Renal cortex interstitium (tissue), 15 donors: ENCODE measurements at places on chromosomes 4 and X. TPM values are rescaled to one million over a fixed set of nuclear protein-coding genes. Genes with fewer than 3 reads are reported as not detected.
A peak's percentile ranks its signal among the peaks of the same experiment; 100 is the strongest.

Gene PNMA5
- polyA plus RNA-seq: 0.16 TPM

Gene C1QTNF7
- polyA plus RNA-seq: 25.8 TPM

Gene ARHGEF38
- 8.7 TPM for polyA plus RNA-seq

Gene ZFP42
- 1.3 TPM for polyA plus RNA-seq

Gene ZBED1
- 45.4 TPM for polyA plus RNA-seq

DNA sequence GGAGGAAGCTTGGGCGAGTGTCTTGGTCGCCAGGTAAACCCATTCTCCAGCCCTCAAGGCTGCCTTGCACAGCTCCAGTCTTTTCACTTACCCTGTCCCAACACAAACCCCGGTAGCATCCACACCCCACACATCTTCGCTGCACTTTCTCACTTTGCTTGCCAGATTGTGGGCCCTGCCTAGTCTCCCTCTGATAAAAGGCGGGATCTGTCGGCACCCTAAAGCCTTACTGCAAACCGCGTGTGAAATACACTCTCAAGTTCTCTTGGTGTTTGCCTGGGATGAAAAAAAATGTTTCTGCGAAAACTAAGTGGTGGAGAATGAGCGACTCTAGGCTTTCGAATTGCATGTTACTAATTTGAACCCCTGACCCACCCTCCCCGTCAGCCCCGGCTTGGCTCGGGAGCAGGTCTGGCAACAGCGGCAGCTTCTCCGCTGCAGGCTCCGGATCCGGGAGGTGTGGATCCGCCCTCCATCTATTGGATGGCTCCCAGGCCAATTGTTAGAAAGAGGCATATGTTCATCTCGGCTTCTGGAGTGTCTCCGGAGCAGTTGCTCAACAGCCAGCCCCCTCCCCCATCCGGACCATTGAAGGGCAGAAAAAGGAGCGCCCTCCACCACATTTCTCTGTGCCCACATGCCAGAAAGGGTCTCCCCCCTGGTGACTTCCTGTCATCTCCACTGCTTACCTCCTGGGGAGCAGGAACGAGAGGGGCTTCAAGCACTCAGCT is 3.0 kb upstream of the CITED1 start:
- DNase-seq: peak; percentile 63

DNA sequence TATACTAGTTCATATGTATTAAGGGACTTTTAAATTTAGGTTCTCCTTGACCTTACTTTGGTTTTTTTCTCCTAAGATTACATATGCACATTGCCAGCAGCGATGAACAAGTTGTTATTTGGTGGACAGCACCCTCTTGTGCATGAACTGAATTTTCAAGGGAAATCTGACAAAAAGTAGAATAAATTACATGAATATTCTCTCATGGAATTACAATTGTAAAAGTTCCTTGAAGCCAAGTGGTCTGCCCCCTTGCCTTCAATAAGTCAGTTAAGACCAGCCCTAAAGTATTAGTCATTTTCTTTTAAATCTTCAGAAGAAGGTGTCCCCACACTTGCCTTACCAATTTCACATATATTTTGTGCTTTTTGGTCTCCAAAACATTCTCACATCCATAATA is 30.7 kb upstream of the SMARCA5 start:
- DNase-seq: peak; percentile 23

DNA sequence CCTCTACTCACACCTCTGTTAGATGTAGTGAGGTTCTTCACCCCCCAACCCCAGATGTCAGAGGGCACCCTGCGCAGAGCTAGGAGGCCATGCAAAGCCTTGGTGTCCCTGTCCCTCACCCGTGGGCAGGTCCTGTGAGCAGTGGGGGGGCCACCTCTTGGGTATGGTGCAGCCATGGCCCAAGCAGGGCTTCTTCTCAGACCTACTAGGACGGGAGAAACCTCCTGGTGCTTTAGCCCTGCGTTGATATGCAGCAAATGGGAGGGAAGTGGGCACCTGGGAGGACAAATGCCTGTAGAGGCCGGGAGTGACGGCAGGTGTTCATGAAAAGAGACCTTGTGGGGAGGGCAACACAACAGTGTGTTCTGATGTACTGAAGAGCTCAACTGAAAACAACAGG is 38.5 kb upstream of the MSANTD1 start:
- DNase-seq: no peak

DNA sequence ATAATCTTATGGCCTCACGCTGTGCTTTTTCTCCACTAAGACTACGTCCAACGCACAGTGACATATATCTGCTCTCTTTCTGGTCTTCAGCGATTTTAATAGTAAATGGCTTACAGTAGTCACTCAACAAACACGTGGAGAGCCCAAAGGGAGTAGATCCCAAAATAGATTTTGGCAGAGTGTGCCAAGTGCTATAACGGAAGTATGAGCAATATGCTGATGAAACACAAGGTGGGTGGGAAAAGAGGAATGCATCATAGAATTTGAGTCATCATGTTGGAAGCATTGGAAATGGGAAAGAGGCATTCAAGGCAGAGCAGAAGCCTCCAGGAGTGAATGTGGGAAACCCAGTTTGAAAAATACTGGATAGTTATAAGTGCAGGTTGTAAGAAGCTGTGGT is 129.1 kb upstream of the LDB2 start:
- DNase-seq: no peak

- DNase-seq: no peak
Observed at GRCh38 chr4:153093802-153094201, 110.4 kb upstream of the TRIM2 start.

GRCh38 chr4:186189656-186190055 is 1.7 kb upstream of the CYP4V2 start:
- DNase-seq: no peak

DNA sequence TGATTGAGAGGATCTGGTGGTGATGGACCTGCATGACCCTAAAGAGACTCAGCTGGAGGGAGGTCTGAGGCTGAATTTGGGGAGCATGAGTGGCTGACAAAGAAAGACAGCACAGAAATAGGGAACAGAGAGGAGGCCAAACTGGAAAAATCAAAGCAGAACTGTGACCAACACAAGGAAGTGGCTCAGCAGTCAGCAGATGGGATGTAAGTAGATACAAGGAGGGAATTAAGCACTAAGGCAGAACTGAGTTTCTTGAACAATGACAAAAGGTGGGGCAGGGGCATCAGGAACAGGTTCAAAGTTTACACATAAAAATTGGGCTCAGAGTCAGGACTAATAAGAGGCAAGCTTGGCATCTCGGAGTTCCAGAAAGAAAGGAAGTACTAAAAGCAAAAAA is 144.3 kb upstream of the KLF3 start:
- no peak for DNase-seq

GRCh38 chrX:91079342-91080114 is 355.1 kb upstream of the PABPC5 start:
- no peak for DNase-seq

DNA sequence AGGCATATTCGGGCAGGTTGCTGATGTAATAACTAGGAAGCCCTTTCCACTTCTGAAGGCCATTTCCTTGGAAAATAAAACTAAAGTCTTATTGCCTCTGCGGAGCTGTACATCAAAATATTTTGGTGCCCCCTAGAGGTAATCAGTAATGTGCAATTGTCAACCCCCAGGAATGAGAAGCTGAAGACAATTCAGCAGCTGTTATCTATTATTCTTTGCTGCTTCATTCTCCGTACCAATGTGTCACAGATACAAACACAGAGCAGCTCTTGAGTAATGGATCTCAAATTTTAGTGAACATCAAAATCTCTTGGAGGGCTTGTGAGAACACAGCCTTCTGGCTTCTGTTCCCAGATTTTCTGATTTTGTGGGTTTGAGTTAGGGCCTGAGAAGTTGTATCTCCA is 3.5 kb upstream of the SLIT2 start:
- no peak for DNase-seq
